Thoracic aorta endothelial cell (primary cell): ENCODE measurements at places on chromosomes 12 and 14. TPM values are rescaled to one million over a fixed set of nuclear protein-coding genes. Genes with fewer than 3 reads are reported as not detected.

The GPR162 gene
- total RNA-seq, result 5.7 and 9.4 TPM in 2 replicates

The KLHL33 gene
- total RNA-seq, result not detected in 2 replicates

The CRIP1 gene
- total RNA-seq, result 0.53 and 0.79 TPM in 2 replicates

The BATF gene
- total RNA-seq, result 1.7 TPM in 1 of 2 replicates, not detected in the other

The HOXC5 gene
- not detected in 2 replicates for total RNA-seq
